Suppressor macrophage treated with lipopolysaccharide for 4 hours (primary cell): ENCODE measurements at places on chromosomes 3 and 15.

GRCh38 chr3:124885466-124886167 is 1.5 kb downstream of the ITGB5 start:
- no peak for DNase-seq

DNA sequence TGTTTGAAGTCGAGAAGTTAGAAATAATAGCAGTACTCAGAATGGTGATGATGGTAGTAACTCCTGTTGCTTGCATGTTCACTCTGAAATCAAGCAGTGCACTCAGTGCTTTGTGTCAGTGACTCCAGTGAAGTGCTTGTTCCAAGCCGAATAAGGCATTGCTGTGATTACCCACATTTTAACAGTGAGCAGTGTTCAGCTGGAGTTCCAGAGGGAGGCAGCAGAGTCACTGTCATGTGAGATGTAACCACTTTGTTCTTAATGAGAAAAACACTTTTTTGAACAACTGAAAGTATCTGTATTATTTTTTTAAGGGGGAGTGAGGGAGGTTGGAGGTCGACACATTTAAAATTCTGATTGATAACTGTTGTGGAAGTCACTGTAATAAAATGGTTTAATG is 3.7 kb downstream of the MDFIC2 start:
- no peak for DNase-seq

DNA sequence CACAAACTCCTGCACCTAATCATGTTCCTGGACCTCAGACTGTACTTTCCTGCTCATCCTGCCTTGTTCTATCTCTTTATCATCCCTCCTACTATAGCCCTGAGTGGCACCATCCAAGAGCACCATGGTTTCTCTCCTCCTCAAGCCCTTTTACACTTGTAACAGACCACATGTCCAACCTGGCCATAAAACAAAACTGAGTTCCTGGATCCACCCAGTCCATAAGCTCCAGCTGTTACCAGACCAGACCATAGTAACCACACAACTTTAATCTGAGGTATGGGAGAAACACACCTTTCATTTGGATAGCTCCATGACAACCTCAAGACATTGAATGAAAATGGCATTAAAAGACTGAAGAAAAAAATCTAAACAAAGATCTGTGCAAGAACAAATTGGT is 9.1 kb downstream of the TM4SF18 start:
- DNase-seq, result no peak

- no peak for DNase-seq
Observed at GRCh38 chr15:27993996-27994780, 104.9 kb downstream of the OCA2 start.

DNA sequence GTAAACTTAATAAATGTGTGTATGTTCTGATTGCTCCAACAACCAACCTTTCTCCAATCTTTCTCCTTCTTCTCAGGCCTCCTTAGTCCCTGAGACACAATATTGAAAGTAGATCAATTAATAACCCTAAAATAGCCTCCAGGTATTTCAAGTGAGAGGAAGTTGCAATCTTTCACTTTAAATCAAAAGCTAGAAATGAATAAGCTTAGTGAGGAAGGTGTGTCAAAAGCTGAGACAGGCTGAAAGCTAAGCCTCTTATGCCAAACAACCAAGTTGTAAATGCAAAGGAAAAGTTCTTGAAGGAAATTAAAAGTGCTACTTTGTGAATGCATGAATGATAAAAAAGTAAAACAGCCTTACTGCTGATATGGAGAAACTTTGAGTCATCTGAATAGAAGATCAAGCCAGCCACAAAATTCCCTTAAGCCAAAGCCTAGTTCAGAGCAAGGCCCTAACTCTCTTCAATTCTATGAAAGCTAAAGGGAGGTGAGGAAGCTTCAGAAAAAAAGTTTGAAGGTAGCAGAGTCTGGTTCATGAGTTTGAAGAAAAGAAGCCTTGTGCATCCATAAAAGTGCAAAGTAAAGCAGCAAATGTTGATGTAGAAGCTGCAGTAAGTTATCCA is 38.6 kb downstream of the CCDC80 start:
- no peak for DNase-seq

GRCh38 chr3:129536374-129536667 is 6.7 kb upstream of the H1-8 start:
- DNase-seq, result no peak

GRCh38 chr3:127816783-127817405 is 5.4 kb downstream of the MGLL start:
- no peak for DNase-seq

DNA sequence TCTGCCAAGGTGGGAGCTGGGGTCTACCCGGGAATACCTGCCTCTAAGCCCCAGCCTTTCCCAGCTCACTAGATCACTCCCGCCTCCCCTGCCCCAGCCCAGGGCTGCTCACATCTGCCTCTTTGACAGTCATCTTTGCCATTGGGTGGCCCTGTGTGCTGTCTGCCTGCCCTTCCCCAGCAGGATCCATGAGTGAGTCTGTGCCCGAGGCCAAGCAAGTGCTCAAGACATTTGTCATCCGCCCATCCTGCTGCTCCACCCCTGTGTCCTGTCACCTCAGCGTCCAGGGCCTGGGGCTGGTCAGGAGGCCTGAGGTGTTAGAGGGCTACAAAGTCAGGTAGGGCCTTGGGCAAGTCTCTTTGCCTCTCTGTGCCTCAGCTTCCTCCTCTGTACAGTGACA is 89.4 kb downstream of the LSM3 start:
- DNase-seq, result no peak

- DNase-seq, result no peak
Observed at GRCh38 chr3:52707585-52707984, 1.7 kb downstream of the SPCS1 start.
